Glutamatergic neuron (in vitro differentiated cells): ENCODE measurements at places on chromosomes 3 and 15. TPM values are rescaled to one million over a fixed set of nuclear protein-coding genes. Genes with fewer than 3 reads are reported as not detected.

The POLQ gene
- 2.4 TPM for total RNA-seq

The TIGIT gene
- not detected for total RNA-seq

The RARB gene
- 1.2 TPM for total RNA-seq

The SLC7A14 gene
- total RNA-seq: 6.2 TPM

The CFAP100 gene
- total RNA-seq: not detected
